ENCODE measurements at places on chromosomes 5 and 9.

GRCh38 chr5:15585841-15586591, 86.0 kb downstream of the FBXL7 start:
- DNase-seq: no peak

DNA sequence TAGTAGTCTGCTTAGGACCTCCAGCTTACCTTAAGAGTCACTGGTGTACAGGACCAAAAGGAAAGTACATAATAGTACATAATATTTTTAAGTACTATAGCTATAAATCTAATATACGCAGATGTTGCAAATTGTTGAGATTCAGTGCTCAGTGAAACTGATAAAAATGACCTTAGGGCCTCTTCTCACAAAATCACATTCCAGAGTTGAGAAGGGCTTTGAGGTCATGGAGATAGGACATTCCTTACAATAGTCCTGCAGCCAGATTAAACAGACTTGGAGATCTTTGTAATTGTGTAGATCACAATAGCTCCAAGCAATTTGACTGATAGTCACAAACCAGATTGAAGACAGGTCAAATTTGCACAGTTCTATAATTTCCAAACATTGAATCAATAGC, 37.7 kb upstream of the PCSK1 start:
- DNase-seq: no peak

GRCh38 chr5:171295299-171295698, 13.7 kb upstream of the TLX3 start:
- no peak for DNase-seq

GRCh38 chr5:170303549-170303948, 6.0 kb upstream of the LCP2 start:
- peak; percentile 85 for DNase-seq

DNA sequence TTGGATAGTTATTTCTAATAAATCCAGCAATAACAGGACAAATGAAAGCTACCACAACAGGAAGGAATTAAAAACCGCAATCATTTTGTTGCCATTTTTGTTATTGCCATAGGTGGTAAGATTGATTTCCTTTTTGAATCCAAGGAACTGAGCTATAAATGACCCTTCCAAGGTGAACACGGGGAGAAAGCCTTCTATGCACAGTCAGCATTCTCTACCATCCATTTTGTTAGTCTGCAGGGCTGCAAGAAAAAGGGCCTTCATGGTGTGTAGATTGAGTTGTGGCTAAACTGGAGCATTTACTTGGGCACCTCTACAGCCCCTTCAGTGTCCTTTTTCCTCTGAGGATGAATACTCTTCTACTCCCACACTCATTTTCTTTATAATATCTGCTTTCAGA, 18.6 kb upstream of the REEP5 start:
- no peak for DNase-seq
